Omental fat pad (tissue), 4 donors: ENCODE measurements at places on chromosomes 1 and 21.
A peak's percentile ranks its signal among the peaks of the same experiment; 100 is the strongest.

- no peak for DNase-seq
Observed at GRCh38 chr1:66282343-66282852, 251.6 kb upstream of the SGIP1 start.

DNA sequence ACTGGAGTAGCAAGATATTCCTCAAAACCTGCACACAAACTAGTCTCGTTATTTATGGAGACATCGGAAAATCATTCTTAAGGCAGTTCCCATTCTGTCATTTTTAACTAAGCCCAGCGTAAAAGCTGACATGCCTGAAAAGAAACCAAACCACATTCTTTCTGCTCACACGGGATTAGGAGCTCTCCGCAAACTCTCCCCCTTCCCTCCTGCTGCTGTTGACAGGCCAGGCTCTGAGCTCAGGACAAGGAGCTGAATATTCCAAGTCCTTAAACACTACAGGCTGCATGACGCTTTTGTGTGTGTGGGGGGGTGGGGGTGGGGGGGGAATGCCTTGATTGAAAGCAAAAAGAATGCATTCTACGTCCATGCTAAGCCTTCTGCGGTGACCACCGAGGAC lies 5.2 kb downstream of the OLIG1 start:
- no peak for DNase-seq

DNA sequence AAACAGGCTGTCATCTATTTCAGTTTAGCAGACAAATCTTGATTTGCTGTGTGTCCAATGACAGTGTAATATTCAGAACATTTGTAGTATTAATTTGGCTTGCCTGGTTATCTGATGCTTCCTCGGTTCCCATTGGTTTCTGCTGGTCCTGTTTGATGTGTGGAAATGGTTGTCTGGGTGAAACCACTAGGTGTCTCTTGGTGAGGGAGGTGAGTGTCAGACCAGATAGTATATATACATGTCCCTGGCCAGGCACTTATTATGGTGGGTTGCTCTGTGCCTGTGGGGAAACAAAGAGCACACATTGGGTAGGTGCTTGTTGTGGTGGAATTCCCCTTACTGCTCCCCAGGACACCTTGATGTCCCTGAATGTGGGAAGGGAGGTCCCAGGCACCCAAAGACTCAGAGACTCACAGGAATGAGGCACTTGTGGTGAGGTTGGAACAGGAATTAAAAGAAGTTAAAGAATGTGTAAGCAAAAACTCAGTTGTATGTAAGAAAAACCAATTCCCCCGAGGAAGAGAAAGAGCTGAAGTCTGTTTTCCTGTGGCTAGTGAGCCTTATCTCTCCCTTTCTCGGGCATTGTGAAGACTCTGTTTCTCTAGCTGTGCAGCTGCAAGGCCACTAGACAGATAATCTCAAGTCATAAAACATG lies 1519.1 kb downstream of the BRINP3 start:
- no peak for DNase-seq

- no peak for DNase-seq
Observed at GRCh38 chr1:147560765-147561471, 19.6 kb downstream of the BCL9 start.

DNA sequence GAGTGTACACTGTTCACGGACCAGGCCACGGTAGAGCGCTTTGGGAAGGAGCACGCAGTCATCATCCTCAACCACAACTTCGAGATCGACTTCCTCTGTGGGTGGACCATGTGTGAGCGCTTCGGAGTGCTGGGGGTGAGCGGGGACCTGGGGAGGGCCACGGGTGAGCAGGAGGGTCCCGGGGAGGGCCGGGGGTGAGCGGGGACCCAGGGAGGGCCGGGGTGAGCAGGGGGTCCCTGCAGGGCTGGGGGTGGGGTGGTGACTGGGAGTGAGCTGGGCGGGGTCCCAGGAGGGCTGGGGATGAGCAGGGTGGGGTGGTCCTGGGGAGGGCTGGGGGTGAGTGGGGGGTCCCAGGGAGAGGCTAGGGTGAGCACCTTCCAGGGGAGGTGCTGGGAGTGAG lies 44.1 kb upstream of the TRAPPC10 start:
- no peak for DNase-seq

- no peak for DNase-seq
Observed at GRCh38 chr1:150971583-150972416, 2.8 kb downstream of the CERS2 start.

GRCh38 chr1:48948562-48948961 lies 171.9 kb upstream of the BEND5 start:
- no peak for DNase-seq

DNA sequence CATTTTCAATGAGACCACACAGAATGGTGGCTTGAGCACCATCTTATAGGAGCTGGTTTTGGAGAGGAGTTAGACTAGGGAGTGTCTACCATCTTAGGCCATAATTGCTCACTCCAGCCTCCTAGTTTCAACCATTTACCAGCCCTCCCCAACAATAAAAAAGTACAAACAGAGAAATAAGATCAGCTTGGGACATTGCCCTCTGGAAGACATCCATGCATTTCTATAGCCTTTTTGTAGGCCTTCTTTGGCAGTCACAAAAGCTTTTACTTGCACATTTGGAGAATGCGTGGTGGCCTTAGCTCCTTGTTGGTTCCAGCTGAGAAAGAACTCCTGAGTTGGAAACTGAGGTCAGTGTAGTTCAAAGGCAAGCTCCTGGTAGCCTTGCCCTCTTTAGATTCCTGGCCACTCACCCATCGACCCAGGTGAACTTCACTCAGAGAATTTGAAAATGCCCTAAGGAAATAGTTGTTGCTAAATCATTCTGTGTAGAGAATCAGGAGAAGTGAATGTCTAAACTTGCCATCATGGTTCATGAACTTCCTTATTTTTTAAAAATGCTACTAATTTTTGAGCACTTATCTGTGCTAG lies 301.7 kb upstream of the PROX1 start:
- no peak for DNase-seq

DNA sequence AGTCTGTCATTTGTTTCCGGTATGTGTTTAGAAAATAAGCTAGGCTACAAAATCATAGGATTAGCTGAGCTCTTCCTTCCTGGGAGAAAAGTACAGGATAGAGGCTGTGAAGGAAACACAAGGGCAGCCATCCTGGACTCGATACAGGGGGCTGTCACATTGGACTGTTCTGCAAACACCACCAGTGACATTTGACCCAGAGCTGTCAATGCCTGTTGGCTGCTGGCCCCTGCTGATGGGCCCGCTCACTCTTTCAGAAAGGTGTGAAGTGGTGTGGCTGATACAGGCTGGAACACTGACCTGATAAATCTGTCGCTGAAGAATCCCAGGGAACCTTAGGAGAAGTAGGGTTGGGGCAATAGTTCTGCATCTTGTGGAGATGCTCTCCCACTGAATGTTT lies 183.1 kb downstream of the RHOU start:
- no peak for DNase-seq

DNA sequence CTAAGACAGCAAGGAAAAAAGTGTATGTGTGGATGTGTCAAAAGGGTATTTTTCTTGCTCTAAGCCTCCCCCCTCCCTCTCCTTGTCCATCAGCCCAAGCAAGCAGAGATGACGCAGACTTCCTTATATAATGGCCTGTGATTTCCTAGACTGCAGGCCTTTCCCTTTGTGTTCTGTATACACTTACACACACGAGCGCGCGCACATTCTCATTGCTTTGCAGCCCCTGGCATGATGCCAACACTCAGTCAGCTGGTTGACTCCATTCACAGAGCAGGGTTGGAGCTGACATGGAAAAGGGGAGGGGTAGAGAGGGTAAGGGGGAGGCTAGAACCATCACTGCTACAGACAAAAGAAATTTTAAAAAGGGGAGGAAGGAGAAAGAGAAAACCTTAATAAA lies 41.8 kb downstream of the GATAD2B start:
- peak; percentile 86 for DNase-seq

DNA sequence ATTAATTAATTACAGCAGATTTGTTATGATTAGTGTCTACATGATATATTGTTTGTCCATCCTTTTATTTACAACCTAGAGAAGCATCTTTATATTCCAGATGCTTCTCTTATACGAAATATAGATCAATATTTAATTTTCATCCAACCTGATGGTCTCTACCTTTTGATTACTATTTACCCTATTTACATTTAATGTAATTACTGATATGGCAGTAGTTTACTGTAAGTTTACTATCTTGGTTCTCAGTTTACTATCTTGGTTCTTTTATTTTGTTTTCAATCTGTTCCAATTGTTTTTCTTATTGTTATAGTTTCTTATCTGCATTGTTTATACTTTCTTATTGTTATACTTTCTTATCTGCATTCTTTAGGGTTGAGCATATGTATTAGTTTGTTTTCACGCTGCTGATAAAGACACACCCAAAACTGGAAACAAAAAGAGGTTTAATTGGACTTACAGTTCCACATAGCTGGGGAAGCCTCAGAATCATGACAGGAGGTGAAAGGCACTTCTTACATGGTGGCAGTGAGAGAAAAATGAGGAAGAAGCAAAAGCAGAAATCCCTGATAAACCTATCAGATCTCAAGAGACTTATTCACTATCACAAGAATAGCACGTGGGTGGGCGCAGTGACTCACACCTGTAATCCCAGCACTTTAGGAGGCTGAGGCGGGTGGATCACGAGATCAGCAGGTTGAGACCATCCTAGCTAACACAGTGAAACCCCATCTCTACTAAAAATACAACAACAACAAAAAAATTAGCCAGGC lies 28.9 kb downstream of the FAF1 start:
- no peak for DNase-seq

- DNase-seq, result no peak
Observed at GRCh38 chr1:204498981-204499380, 4.4 kb upstream of the PIK3C2B start.

- DNase-seq, result no peak
Observed at GRCh38 chr21:26557106-26557505, 16.0 kb downstream of the CYYR1 start.

- no peak for DNase-seq
Observed at GRCh38 chr1:222462601-222463000, 85.3 kb downstream of the HHIPL2 start.

DNA sequence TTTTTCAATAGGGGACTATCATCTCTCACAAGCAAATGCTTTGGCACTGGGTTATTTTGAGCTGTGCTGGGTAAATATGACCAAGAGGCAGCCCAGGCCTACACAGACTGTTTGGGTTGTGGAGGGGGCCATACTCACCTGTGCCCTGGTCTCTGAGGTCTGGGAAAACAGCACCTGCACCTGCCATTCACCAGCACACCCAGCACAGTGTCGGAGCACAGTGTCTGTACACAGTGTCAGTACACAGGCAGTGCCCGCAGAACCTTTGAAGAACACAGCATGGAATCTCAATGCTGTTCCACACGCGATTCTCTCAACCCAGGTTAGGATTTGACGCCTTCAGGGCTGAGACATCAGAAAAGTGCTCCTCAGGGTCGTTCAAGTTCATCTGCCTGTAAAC lies 35.0 kb upstream of the FAM89A start:
- DNase-seq, result no peak

- no peak for DNase-seq
Observed at GRCh38 chr1:94922761-94923331, 4.1 kb downstream of the CNN3 start.

DNA sequence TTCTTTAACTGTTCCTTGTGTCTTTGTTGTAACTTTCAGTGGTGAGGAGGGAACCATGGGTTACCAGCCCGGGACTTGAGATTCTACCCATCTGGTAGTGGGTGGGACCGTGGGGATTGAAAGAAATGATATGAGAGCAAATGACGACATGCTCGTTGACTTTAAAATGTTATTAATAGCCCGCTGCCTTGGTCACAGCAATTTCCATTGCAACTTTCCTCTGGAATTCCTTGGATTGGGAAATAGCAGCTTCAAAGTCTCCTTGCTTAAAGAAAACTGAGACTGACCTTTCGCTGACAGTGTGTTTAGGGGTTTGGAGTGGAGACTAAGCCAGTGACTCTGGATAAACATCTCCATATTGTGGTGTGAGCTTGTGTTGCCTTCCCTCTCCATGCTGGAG lies 44.2 kb upstream of the MARK1 start:
- no peak for DNase-seq

DNA sequence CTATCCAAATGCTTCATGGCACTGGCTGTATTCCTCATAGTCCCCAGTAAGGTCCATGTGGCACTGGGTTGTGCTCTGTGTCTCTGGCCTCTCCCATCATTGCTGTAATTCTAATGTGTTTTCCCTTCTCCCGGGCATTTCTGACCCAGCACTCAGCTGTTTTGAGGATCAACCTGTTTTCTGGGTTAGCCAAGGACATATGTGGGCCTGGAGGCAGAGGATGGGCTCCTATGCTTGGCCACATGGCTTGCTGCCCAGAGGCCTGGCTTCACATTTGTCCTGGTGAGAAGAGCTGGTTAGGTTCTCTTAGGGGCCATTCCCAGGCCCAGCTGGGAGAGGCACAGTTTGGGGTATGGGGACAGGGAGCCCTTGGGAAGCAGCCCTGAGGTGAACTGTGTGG lies 103.1 kb downstream of the FAM78B start:
- DNase-seq, result no peak

DNA sequence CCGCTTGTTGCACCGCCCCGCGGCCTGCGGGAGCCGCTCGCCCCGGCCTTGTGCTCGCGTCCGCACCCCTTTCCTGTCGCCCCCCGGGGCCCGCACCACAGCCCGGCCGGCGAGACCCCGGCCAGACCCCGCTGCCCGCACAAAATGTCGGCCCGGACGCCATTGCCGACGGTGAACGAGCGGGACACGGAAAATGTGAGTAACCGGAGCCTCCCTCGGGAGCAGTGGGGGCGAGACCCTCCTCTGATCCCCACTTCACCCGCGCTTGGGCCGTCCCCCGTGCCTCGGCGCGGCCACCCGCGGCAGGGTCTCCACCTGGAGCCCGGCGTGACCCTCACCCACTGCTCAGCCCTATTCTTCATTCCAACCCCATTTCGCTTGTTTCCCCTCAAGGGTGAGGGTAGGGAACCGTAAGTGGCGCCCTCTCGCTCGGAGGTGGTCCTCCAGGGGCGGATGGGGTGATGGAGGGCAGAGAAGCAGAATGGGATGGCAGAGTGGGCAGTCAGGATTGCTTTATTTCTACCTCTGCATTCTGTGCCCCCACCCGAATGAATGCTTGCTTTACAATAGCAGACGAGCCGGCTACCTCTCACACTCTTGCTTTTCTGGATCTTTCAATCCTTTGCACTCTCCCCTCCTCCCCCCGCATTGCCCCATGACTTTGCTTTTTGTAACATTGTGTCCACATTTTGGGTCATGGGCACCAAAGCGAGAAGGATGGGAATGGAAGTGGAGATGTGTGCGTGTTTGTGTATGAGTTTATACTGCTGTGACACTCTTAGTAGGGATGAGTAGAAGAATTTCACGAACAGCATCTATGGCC lies 954 bp downstream of the MARK1 start:
- no peak for DNase-seq

GRCh38 chr1:101190441-101190840 lies 46.4 kb upstream of the S1PR1 start:
- DNase-seq, result no peak
